Umbilical cord (tissue), 2 donors: ENCODE measurements at places on chromosomes 2 and 18. TPM values are rescaled to one million over a fixed set of nuclear protein-coding genes. Genes with fewer than 3 reads are reported as not detected.

DNA sequence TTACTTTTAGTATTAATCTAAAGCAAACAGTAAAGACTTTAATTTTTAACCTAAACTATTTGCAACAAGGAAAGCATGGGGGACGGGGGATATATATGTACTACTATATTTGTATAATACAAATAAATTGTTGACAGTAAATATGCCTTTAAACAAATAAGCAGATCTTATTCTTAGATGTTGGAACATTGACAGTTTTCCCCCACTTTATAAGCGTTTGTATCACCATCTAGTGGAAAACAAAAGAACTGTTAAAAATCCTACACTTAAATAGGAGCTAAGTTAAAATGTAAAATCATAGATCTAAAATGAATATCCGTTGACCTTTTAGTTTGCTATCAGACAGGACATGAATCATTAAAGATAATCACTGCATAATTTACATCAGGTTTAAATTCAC lies 50.0 kb downstream of the RBBP8 start:
- DNase-seq: peak; percentile 47

DNA sequence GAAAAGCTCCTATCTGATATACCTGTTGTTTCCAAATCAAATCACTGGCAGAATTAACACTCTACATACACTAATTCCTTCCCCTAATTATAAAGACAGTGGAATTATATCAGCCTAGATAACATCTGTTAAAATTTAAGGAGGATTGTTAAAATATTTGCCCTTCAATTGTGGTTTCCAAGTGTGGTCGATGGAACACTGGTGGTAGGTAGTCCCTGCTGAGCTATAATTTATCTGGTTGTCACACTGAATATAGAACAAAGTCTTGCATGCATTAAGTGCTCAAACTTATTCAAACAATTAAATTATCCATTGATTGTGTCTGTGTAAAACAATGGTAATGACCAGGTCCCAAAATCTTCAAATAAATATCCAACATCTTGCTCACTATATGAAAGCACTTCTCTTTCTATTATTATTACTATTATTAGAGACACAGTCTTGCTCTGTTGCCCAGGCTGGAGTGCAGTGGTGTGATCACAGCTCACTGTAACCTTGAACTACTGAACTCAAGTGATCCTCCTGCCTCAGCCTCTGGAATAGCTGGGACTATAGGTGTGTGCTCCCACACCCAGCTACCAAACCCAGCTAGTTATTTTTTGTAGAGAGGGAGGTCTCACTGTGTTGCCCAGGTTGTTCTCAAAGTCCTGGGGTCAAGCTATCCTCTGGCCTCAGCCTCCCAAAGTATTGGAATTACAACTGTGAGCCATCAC lies 12.0 kb downstream of the CDH2 start:
- no peak for DNase-seq

DNA sequence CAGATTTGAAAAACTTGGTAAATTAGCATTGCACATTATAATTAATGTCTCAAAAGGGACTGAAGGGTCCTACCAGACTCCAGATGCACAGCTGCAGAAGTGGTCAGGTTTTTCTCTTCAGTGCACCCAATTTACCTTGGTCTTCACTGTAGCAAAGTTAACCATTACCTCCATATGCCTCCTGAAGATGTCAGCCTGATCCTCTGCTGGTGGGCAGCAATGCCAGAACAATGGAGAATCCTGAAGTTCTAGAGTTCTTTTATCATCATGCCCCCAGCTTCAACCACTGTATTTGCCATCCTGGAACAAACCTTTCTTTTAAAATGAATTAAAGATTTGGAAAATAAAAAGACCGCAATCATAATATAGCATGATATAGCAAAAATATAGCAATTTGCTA lies 1774.8 kb upstream of the CELF4 start:
- no peak for DNase-seq

ATG4B gene
- total RNA-seq: 44.8 TPM

GREB1 gene
- total RNA-seq: 11.1 TPM

DNA sequence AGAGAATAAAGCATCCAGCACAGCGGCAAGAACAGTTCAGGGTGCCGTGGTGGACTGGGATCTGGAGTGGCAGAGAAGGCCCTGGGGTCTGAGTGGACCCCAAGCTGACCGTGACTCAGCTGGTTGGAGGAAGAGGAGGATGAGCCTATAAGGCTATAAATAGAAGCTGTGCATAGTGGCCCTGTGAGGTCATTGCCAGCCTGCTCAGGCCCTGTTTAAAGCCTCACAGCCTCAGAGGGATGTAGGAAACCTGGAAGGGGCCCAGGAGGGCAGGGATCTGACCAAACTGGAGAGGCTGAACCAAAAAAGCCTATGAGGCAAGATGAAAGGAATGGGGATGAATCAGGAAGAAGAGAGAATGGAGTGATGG lies 11.3 kb upstream of the DES start:
- DNase-seq: peak; percentile 97

- no peak for DNase-seq
These were observed 73.8 kb upstream of the AGAP1 start for GRCh38 chr2:235419996-235420395.

KIDINS220 gene
- 97.5 TPM for total RNA-seq
